ENCODE measurements at places on chromosomes 11 and 22. TPM values are rescaled to one million over a fixed set of nuclear protein-coding genes. Genes with fewer than 3 reads are reported as not detected.

Gene SLC35E4
- 12.2 TPM for total RNA-seq

Gene CEP126
- total RNA-seq, result 0.42 TPM

Gene MPZL2
- total RNA-seq, result 4.2 TPM

DNA sequence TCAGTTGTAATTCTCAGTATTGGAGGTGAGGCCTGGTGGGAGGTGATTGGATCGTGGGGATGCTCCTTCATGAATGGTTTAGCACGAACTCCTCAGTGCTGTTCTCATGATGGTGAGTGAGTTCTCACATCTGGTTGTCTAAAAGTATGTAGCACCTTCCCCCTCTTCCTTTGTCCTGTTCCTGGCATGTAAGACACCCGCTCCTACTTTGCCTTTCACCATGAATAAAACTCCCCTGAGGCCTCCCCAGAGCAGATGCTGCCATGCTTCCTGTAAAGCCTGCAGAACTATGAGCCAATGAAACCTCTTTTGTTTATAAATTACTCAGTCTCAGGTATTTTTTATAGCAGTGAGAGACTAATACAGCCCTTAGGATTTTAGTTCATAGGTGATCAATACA, 191.5 kb downstream of the MAML2 start:
- no peak for DNase-seq

GRCh38 chr11:106840947-106841346, 177.3 kb downstream of the GUCY1A2 start:
- DNase-seq, result no peak

GRCh38 chr22:47000888-47001287, 238.4 kb downstream of the TBC1D22A start:
- DNase-seq, result no peak

DNA sequence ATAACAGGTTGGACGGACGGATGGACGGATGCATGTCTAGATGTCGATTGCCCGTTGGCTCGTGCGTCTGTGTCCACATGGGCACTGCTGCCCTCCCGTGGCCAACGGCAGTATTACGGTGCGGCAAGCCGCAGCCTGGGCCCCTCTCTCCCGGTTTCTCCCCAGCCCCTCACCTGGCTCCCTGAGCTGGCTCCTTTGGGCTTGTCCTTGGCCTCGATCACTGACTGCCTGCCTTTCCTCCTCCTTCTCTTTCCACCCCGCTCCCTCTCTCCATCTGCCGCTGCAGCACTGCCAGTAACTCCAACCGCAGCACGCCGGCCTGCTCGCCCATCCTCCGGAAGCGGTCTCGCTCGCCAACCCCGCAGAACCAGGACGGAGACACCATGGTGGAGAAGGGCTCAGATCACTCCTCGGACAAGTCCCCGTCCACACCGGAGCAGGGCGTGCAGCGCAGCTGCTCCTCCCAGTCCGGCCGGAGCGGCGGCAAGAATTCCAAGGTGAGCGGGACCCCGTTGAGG, 77.3 kb downstream of the SCN3B start:
- peak; percentile 17 for DNase-seq

GRCh38 chr11:60854140-60854846, 1.5 kb downstream of the PTGDR2 start:
- DNase-seq, result no peak

All from gastrocnemius medialis (tissue), 4 donors.